ENCODE measurements at places on chromosomes 5 and 9.

GRCh38 chr9:2725898-2726649 is 8.8 kb downstream of the KCNV2 start:
- no peak for DNase-seq

DNA sequence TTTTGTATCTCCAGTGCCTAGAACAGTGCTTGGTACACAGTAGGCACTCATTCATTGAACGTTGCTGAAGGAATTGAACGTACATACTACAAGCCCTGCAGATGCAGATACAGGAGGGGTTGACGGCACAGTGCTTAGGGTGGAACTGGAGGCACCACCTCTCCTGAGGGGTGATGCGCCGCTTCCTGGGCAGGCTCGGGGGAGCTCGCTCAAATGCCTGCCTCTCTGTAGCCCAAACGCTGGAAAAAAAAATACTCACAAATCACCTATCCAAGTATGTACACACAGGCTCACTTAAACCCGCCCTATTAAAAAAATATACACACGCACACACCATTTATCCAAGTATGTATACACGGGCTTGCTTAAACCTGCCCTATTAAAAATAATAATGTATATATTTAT is 536 bp upstream of the COMMD10 start:
- DNase-seq: no peak

GRCh38 chr5:32598260-32598937 is 13.0 kb downstream of the SUB1 start:
- DNase-seq: no peak

DNA sequence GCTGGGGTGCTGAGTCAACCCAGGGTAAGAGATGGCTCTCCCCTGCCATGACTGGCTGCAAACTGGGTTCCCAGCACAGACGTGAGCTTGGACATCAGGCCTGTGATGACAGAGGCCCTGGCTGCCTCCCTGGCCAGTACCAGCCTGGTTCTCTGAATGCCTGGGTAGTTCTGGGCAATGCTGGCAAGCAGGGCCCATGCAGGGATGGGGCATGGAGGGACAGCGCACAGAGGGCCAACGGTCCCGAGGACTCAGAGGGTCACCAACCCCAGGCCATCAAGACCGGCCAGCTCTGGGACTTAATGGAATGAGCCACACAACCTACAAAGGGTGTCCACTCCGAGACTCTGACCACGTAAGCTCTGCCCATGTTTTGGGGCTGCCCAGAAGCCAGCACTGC is 241.4 kb downstream of the FSTL4 start:
- DNase-seq: no peak

DNA sequence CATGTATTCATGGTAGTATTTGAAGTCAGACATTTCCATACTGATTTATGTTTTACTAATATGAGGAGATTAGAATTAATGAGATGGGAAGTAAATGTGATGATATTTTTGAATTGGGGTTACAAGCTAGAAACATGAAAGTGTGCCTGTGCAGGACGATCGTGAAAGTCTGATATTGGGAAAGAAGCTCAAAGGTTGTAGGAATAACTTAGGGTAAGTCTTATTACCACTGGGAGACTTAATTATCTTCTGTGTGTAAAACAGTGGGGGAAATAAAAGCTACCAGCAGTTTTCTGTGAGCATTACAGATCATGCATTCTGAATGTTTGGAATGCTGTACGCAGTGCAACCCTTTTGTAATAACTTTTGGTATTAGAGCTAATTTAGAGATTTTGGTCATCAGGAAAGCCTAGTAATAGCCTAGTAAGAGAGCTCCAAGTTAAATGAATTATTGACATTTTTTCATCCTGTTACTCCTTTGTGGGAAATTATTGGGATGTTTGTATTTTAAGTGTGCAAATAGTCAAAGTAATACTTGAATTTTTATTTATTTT is 153.9 kb downstream of the PCSK5 start:
- peak; percentile 36 for DNase-seq

GRCh38 chr5:131021646-131022045 is 143.4 kb downstream of the HINT1 start:
- DNase-seq: no peak

DNA sequence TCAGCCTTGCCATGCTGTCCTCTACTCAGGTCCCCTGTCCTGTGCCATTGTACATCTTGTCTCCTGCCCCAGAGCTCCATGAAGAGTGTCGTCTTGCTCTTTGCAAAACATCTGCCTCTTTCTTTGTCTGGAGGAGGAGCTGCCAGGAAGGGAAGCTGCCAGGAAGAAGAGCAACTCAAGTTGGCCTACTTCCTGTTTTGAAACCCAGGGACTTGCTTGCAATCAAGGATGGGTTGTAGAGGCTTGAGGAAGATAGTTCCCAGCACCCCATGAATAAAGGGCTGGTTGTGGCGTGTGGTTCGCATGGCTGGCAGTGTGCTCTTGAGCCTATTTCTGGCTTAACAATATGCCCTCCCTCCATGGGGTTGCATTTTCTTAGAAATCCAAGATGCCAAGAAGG is 53.0 kb upstream of the CPEB4 start:
- no peak for DNase-seq

DNA sequence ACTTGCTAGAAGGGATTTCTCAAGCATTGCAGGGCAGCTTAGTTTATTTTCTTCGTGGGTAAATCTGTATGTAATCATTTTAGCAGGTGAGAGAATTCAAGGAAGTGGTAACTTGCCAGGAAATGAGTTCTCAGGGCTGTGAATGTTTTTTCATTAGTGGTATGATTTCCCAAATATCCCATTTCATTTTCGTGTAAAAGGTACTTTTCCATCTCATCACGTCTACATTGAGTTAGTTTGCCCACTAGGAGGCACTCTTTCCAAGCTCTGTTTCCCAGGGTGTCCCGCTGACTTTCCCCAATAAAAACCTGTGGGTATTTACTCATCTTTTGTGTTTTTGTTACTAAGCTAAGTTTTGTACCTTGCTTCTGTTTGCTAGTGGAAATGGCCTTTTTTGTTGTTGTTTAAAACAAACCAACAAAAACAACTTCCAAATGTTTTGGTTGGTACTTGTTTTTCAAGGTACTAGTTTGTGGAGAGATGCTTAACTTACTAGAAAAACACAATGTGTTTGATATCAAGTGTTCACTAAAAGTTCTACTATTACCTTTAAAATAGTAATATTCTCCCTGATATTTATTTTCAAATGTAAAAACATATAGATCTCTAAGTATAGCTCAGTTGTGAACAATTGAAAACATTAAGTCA is 373.6 kb downstream of the ADGRV1 start:
- peak; percentile 22 for DNase-seq

DNA sequence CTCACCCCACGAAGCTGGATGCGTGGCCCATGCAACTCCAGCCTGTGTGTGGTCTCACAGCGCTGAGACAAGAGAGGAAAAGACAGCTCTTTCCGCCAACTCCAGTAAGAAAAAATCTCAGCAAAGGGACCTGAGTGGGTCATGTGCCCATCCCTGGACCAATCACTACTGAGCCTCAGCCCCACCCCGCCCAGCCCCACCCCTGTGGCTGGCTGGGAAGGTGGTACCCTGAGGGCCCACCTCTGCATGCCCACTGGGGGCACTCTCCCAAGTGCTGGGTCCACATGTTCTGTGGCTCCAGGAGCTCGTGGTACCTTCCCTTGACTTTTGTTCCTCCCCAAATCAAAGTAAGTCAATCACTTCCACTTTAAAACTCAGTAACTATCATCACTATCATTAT is 105.1 kb upstream of the SMIM23 start:
- DNase-seq: no peak

DNA sequence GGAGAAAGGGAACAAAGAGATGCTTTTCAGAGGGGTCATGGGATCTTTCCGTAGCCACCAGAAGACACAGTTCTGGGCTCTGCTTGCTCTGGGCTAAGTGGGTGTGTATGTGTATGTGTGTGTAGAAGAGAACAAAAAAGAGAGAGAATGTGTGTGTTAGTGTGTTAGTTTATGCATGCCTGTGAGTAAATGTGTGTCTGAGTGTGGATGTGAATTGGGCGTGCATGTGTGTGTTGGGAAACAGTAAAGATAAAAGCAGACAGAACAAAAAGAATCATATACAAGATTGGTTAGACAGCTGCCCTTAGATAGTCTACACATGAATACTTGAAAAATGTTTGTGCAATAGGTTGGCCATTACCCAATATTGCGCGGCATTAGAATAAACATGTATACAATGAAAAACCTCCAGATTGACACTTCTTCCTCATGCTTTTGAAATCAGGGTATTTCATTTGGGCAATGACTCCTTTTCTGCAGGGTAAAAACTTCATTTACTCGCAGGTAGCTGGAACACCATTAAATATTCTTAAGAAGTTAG is 36.5 kb upstream of the HSPA9 start:
- no peak for DNase-seq

GRCh38 chr5:9438596-9439354 is 107.1 kb downstream of the SEMA5A start:
- DNase-seq: no peak

DNA sequence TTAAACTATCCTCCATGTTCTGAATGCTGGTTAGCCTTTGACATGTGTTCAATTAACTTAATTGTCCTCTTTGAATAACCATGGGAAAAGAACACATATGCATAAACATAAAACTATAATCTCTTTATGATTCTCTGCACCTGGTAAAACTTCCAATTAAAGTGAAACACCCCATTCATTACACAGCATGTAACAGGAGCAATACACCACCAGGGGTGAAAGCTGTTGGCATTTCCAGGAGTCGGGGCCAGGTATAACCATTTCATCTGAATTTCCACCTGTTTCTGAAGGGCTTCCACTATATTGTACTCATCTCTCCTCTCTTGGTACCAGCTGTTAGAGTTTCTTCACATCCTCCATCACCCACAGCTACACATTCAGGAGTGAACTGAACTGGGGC is 303.8 kb downstream of the EDIL3 start:
- DNase-seq: no peak

DNA sequence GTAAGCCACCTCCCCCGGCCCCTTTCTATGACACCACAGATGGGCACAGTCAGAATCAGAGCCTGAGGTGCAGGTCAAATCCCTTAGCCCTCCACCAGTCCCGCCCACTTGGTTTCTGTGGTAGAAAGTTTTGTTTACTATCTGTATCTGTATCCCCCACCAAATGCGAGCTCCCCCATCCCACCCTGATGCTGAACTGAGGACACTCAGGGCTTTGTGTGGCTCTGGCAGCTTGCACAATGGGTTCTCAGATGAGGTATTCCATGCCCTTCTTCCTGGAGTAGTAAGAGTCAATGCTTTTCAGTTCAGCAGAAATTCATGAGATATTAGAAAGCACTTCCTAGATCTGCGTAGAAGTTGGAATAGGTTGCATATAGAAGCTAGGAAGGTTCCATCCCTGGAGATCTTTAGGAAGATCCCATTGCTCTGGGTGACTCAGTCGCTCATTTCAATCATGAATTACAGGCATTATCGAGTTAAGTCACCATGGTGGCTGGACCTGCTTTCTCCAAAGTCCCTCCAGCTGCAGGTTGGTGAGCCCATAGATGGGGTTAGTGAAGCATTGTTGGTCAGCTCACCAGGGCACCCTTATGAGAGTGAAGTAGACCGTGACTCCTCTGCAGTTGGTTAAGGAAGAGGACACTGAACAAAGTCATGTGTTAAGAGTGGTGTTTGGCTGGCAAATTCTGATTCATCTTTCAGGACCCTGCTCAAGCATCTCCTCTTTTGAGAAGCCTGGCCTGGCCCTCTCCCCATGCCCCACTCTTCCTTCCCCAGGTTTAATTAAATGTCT is 10.6 kb upstream of the KCNIP1 start:
- no peak for DNase-seq

DNA sequence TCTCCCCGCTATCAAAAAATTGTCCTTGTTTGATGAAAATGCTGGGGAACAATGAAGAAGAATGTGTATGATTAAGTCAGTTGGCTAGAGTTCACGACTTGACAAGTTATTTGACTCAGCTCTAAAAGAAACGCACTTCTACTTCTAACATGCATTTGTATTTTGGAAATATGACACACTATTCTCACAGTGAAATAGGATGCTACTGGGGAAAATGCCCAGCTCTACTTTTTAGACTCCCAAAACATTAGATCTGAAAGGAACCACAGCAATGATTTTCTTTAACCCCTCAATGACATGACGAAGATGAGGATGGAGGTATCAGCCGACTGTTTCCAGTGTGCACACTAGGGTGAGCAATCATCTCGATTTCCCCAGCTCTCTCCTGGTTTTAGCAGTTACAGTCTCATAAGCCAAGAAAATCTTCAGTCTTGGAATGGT is 83.6 kb upstream of the PCSK1 start:
- peak; percentile 14 for DNase-seq

GRCh38 chr9:121266356-121266755 is 1.6 kb upstream of the GSN start:
- DNase-seq: no peak

GRCh38 chr9:18910435-18910834 is 122.6 kb downstream of the SAXO1 start:
- no peak for DNase-seq

- DNase-seq: no peak
Observed at GRCh38 chr5:41751867-41752266, 118.4 kb downstream of the OXCT1 start.

Data from fibroblast of skin of left biceps (primary cell).